HepG2 (cell line): ENCODE measurements at places on chromosomes 2 and 18.
A peak's percentile ranks its signal among the peaks of the same experiment; 100 is the strongest.

DNA sequence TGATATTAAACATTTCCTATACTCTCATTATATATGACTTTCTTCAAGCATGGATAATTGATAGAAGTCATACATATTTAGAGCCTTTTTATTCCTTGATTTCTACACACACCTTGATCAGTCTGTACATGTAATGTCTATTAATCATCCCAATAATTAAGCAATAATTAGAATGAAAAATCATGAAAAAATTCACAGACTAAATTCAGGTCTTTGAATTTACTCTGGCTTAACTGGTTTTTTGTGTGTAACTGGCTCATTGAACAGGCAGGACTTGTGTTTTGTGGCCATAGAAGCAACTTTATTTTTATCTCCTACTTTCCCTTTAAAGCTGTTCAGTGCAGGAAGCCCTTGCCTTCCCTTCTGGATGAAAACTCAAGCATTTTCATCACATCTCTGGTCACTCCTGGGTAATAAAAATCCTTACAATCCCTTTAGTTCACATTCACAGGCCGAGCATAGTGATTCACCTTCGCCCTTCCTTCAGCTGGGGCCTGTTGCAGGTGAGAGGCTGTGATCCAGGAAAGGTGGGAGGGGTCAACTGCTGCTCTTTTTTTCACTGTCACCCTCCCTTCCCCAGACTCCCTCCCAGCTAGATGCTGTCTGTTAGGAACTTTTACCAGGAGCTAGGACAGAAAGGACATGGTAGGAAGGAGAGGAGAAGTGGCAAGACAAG, 58.0 kb upstream of the ITSN2 start:
- DNase-seq: no peak

GRCh38 chr18:45069546-45069945, 388.9 kb downstream of the SETBP1 start:
- DNase-seq: no peak

GRCh38 chr2:170500770-170501169, 214.4 kb upstream of the SP5 start:
- no peak for DNase-seq

DNA sequence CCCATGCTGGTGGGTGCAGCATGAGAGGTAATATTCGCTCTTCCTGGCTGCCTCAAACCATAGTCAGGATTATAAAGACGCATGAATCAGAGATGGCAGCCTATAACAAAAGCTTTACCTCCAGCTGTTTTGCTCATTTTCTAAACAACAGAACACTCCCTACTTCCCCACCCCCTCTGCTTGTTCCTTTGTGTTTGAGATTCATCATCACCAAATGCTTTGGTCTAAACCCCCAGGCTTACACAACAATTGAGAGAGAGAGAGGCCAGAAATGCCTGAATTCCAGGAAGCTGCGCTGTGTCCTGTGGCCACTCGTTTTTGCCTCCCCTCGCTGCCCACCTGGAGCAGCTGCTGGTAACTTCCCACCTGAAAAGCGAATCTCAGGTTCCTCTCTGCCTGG, 78.8 kb upstream of the CAPN13 start:
- no peak for DNase-seq

- DNase-seq: peak; percentile 29
Measured at GRCh38 chr2:65483763-65484162, 51.4 kb upstream of the SPRED2 start.

GRCh38 chr2:109322111-109322510, 193.1 kb downstream of the SH3RF3 start:
- DNase-seq: no peak
